Neuronal stem cell (in vitro differentiated cells): ENCODE measurements at places on chromosomes 6 and 20.

- no peak for DNase-seq
These were observed 66.6 kb downstream of the TNFAIP3 start for GRCh38 chr6:137933696-137934095.

GRCh38 chr20:35405775-35406174 lies 6.0 kb downstream of the UQCC1 start:
- no peak for DNase-seq

DNA sequence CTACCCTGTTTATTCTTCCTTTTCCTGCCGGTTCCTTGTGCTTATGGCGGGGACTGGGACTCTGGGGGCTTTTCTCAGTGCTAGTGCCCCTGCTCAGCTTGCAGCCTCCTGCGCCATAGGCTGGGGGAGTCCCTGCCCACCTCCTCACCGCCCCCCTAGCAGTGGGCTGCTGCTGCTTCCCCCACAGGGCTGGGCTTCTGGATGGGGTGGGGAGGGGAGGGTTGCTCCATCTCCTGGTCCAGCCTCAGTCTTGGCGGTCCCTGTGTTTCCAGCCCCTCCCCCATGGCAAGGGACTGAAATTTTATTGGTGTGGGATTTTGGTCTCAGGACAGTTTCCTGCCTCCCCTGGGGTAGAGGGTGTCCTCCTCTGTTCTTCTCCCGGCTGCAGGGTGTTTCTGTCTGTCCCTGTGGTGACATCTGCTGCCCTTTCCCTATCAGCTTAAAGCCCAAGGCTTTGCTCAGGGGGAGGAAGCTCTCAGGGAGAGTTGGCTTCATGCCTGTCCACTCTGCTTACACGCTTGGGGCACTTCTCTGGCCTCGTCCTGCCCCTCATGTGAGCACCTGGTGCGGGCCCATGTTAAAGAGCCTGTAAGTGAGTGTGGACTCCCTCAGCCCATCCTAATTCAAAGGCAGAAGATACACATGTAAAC lies 100.6 kb downstream of the HIVEP1 start:
- DNase-seq: no peak

DNA sequence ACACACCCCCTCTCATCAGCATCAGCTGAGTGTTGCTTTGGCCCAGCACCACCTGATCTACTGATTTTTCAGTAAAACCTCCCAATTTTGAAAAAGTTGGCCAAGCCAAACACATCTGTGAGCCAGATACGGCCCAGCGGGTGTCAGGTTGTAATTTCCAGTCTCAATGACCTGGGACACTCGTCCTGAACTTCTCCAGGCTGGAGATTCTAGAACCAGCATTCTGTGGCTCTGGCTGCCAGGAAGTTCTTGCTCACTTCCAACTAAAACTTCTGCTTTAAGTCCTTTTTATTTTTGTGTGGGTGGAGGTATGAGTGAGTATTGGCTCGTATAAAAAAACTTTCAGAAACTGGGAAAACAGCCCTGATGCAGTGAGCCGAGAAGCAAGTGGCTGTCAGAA lies 5.1 kb downstream of the KIAA1755 start:
- DNase-seq: no peak

DNA sequence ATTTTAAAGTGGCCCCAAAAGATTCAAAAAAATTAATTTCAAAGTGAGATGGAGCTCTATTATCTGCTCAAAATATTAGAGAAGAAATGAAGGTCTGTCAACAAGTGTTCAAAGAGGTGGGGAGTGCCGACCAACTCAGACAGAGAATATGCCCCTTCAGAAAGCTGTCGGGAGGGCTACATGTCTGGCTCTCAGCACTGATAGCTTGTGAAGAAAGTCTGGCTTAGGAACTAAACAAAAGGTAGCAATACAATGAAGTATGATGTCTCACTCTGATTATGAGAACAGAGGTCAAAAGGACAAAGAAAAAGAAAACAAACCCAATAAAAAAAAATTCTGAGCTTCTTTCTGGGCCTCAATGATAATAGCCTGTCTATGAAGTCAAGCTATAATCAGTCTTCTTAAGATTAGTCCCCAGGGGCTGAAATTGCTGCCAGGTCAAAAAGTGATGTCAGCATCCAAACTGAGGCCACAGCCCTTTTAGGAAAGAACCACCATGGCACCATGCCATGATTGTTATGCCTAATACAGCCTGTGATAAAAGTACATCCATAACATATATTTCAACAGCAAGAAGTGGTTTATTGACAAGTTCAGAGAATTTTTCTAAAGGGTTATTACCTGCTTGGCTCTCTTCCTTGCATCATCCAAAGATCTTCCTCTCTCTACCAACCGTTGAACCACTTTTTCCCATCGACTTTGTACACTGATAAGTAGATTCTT lies 150.9 kb downstream of the DST start:
- DNase-seq: no peak

DNA sequence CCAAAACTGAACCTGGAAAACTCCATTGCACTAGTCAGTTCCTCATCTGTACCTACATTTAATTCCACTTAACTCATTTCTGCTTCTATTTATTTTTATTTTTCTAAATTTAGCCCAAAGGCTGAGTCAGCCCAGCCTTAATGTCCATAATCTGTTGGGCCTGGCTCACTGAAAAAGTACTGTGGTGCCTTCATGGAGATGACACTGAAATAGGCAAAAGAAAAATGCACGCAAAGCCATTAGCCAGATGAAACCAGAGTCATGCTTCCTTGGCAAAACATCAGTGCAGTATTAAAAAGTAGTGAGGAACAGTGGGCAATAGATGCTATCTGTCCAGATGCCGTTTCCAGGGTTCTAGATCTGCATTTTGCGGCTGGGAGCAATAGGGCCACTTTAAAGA lies 14.7 kb upstream of the PLCB4 start:
- no peak for DNase-seq

DNA sequence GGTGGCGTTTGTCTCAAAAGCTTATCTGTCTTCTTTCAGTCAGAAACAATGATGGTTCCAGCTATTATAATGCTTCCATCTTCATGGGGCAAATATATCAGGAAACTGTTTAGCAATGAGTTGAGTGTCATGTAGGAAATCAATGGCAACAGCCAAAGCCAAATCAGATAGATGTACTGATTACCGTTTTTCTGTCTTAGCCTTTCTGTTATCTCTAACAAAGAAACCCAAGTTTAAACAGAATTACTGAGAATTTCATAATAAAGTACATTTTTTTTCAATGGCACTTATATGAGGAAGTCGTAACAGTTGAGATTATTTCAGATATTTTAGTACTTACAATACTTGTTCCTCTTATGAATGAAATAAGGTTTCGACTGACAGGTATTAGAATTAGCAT lies 1.2 kb downstream of the NOX3 start:
- DNase-seq: no peak

DNA sequence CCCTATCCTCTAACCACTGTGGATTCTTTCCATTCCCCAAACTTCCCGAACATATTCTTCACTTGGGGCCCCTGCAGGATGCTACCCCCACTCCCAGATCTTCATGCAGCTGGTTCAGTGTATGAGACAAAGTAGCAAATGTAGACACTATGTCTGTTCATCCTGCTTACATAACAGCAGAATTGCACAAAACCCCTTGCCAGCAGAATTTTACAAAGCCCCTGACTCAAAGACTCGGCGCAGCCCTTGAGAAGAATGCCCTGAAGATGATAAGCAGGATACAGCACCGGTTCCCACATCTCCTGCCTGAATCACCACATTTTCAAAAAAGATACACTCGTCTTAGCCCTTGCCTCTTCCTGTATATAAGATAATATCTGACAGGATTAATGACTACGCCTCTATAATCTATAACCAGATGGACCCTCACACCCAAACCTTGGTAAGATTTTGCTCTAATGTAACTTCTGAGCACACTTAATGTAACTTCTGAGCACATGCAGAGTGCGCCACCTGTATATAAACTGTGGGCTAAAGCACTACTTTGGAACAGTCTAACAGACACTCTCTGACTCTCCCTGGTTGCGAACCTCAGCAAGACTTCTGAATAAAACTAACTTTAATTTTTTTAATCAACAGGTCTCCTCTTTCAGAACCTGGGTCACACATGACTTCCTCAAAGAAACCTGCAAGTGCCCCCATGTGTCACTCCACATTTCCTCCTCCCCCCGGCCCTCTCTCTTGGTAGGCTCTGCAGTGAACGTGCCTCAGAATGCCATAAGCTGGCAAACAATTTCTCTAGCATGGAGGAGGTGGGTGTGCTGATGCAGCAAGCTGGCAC lies 28.7 kb downstream of the RALGAPA2 start:
- no peak for DNase-seq

DNA sequence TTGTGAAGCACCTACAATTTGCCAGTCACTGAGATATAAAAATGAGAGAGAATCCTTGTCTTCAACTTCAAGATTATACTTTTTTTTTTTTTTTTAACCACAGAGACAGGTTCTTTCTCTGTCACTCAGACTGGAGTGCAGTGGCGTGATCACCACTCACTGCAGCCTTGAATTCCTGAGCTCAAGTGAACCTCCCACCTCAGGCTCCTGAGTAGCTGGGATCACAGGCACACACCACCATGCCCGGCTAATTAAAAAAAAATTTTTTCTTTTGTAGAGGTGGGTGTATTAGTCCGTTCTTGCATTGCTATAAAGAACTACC lies 51.6 kb upstream of the PMEPA1 start:
- no peak for DNase-seq

DNA sequence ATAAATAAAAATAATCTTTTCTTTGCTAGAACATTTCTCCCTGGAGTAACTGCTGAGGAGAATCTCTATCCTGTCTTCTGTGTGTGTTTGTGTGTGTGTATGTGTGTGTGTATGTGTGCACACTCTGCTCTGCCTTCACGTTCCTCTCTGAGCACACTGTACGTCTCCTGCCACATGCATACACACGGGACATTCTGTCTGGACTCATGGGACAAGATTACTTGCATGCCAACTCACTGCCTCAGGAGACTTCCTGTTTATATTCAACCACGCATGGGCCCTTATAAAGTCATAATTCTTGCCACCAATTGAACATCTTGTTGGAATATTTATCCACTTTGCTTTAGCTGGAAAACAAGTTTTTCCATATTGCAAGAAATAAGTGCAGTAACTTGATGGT lies 930.6 kb downstream of the KIF16B start:
- DNase-seq: no peak

DNA sequence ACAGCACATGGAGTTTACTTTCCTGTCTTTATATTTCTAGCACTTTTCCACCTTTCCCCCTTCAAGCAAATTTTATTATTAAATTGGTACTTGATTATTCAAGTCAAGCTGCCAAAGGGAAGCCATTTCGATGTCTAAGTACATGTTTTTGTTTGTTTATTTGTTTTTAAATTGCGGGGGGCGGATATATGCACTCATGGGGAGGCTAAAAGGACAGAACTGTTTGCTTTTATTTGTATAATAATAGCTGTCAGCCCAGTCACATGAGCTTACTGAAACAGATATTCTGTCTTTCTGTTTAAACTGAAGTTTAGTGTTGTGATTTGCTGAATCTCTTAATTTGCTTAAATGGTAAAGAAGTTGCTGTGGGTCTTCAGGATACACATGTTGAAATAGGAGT lies 49.6 kb upstream of the PLCG1 start:
- no peak for DNase-seq

DNA sequence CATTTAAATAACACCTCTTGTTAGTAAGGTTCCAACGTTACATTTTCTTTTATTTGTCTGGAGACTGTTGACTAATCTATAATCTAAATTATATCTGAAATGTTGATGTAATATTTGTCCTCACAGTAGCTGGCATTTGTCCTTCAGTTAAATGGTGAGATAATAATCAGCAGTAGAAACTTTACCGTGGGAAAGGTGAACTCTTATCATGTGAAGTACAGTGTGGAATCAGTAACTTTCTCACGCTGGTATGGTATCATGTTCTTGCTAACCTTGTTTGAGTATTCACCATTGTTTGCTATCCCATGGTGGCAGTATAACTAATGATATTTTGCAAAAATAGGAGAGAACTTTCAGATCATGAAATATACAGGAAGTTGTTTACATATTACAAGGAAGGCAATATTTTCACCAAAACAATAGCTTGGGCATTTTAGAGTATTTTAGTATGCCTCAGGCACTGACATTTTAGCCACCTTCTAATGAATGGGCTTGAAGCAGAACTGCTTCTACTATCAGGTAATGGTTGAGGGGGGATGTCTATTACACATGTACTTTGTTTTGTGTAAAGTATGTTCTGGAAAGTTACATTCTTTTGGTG lies 4.8 kb downstream of the GMNN start:
- DNase-seq: no peak

DNA sequence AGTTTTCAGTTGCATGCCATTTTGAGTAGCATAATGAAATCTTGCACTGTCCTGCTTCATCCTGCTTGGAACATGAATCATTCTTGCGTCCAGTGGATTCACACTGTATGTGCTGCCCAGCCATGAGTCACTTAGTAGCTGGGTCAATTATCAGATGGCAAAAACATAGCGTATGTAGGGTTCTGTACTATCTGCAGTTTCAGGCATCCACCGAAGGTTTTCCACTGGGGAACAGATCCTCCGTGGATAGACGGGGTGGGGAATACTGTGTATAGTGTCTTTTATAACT lies 61.4 kb downstream of the IL22RA2 start:
- no peak for DNase-seq

- no peak for DNase-seq
These were observed 116.8 kb downstream of the NCOA3 start for GRCh38 chr20:47618479-47618878.

GRCh38 chr20:48725555-48725991 lies 102.2 kb downstream of the PREX1 start:
- no peak for DNase-seq

- DNase-seq: no peak
These were observed 47.4 kb downstream of the COL21A1 start for GRCh38 chr6:56199956-56200355.

DNA sequence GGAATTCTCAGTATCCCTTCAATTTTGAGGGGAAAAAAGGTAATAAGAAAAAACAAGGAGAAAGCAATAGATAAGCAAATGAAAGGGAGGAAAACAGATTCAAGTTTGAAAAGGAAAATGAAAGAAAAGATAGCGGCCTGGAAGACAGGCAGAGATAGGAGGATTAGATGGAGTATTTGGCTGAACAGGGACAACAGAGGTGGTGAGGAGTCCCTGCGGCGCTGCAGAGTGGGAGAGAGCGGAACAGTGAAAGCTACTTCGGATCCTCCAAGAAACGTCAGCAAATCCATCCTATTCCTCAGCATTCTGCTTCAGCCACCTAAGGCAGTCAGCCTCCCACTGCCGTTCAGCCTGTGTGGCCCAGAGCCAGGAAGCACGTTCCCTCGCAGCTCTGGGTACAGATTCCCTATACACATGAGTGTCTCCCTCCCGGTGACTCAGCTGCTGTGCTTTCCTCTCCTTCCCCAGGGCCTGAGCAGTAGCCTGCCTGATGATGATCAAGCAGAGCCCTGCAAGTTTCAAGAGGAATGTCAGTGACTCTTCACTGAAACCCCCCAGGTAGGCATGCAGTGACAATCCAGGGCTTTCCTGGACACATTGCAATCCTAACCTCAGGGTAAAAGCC lies 43.4 kb upstream of the CDYL start:
- no peak for DNase-seq

- DNase-seq: no peak
These were observed 8.4 kb downstream of the CST7 start for GRCh38 chr20:24957326-24958016.
